ENCODE measurements at places on chromosomes 11 and 22. TPM values are rescaled to one million over a fixed set of nuclear protein-coding genes. Genes with fewer than 3 reads are reported as not detected.

DNA sequence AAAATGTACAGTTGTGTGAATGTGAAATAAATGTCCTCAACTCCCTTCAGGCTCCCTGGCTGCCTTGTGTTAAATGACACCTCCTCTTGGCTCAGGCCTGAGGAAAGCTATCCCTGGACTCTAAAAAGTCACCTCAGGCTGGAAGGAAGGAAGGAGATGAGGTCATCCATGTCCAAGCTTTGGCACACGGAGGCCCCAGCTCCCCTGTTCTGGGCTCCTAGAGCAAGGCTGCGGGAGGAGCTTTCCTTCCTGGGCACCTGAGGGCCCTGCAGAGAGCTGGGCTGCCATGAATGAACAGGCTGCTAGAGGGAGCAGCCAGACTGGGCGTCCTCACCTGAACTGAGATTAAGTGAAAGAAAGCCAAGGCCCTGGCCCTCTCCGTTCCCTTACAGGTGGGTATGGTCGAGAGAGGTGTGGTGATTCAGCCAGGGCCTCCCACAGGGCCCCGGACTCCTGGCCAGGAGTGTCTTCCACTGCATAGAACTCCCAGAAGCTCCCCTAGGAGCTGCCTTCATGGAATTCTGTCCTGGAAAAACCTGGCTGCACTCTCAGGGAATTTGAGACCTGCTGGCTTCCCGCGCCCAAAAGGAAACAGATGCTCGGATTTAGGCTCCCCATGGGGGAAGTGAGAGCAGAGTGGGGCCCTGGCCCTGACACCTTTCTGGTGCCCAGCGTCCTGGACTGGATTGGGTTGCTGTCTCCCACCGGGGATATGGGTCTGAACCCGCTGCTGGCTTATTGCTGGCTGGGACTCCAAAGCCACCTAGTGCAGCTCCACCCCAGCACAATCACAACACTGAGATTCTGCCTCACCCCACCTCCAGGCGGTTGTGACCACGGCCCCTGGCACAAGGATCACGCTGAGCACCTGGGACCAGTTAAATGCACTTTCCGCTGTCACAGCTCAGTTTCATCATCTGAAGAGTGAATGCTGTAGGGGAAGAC is 22.2 kb downstream of the MYBPC3 start:
- no peak for DNase-seq

DNA sequence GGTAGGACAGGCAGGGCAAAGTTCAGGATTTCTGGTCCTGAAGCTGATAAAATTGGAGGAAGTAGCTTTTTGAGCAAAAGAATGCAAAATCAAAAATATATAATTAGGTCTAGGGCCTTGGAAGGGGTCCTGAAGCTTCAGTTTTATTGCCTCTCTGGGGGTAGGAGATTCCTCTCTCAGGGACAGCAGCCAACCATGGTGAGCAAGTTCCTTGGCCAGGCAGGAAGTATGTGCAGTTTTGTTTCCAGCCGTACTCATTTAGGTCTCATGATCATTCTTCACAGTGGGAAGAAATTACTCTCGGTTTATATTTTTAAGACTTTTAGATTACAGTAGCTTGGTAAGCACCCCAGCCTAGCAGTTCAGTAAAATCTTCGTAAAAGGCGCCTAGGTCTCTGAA is 2.9 kb upstream of the RAB38 start:
- no peak for DNase-seq

DNA sequence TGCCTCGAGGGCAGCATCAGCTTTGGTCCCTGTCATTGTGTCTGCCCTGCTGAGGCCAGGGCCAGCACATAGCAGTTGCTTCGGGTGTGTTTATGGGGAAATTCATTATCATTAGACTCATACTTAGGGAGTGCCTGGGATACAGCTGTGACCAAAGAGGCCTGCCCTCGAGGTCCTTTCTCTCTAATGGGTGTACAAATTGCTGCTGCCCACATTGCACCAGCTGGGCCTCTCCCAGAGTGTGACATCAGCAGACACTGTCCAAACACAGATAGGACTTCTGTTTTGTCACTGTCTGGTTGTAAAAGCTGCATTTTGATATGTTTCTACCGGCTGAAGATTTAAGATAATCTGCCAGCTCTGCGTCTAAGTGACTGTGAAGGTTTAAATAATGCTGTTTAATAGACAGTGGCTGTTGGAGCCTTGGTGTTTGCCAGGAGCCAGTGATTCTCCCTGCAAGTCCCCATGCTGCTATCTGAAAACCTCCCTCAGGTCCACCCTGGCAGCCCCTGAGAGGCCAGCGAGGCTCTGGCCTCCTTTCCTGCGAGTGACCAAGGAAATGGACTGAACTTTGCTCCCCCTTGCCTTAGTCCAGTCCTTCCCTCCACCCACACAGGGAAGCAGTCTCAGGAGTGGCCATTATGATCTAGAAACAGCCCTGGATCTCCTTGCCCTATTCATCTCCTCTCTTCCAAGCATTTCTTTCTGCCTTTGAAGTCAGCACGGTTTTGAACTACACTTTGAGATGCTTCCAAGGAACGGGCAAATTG is 505.2 kb downstream of the TBC1D22A start:
- no peak for DNase-seq

GRCh38 chr11:44467413-44467812 is 98.0 kb upstream of the CD82 start:
- DNase-seq: no peak

DNA sequence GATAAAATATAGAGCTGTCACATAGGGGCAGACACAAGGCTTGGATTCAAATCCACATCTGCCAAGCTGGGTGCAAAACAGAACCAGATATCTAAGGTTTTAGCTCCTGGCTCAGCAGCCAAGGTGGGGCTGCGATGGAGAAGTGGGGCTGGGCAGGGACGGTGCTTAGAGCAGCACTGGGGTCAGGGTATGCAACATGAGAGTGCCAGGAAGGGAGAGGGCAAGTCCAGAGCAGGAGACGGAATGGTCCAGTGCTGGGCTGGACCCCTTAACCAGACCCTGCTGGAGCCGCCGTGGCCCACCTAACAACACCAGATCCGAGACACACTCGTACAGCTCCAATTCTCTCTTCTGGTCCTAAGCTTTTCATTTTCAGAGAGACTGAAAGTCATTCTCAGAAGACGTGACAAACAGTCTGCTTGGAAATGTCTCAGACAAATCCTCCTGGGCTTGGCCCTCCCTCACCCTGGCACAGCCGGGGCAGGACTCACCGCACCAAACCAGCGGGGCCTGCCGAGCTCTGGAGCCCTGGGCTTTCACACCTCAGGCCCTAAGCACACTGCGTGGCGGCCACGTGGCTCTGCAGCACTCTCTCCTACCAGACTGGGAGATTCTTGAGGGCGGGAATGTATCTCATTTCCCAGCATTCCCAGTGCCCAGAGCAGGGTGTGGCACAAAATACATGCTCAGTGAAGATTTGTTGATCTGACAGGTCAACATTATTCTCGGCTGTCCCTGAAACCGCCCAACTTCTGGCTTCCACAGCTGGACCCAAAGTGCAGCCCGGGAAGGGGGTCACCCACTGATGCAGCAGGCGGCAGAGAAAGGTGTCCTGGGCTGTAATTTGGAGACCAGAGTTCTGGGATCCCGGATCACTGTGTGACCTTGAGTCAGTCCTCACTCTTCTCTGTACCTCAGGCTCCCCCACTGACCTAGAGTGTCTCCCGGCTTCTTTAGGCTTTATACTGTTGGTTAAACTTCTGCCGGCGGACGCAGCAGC is 11.6 kb downstream of the LRRC32 start:
- DNase-seq: no peak

Gene MN1
- total RNA-seq: 0.05 TPM

- no peak for DNase-seq
These were observed 131.7 kb downstream of the GRIA4 start for GRCh38 chr11:105741488-105742020.

- DNase-seq: no peak
These were observed 2.7 kb downstream of the MAJIN start for GRCh38 chr11:64969209-64969608.

DNA sequence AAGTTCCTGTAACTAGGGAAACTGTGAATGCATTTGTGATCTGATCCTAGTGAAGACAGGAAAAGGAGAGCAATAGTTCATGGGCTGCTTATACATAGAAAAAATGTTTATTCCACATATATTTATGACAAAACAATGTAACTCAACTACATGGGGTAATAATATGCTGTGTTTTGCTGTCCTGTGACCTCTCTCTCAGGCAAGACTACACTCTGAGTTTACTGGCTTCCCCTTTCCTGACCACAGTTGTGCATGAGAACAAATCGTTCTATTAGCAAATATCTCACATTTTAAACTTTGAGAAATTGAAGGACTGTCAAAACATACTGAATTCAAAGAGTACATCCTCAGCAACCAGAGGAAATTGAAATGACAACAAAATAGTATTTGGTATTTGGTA is 161.9 kb upstream of the TRPC6 start:
- DNase-seq: no peak

DNA sequence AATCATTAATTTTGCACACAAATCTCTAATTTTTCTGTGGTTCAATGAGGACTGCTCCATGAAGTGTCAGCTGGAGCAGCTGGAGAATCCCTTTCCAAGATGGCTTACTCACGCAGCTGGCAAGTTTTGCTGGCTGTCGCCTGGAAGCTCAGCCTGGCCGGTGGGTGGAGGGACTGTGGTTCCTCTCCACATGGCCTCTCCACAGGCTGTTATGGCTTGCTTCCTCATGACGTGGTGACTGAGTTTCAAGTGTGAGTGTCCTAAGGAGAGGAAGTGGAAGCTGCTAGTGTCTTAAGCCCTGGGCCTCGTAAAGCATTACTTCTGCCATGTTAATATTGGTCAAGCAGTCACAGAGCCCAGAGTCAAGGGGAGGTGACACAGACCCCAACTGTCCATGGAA is 14.0 kb upstream of the NRIP3 start:
- no peak for DNase-seq

- DNase-seq: no peak
These were observed 428 bp downstream of the CDKN1C start for GRCh38 chr11:2885017-2885677.

DNA sequence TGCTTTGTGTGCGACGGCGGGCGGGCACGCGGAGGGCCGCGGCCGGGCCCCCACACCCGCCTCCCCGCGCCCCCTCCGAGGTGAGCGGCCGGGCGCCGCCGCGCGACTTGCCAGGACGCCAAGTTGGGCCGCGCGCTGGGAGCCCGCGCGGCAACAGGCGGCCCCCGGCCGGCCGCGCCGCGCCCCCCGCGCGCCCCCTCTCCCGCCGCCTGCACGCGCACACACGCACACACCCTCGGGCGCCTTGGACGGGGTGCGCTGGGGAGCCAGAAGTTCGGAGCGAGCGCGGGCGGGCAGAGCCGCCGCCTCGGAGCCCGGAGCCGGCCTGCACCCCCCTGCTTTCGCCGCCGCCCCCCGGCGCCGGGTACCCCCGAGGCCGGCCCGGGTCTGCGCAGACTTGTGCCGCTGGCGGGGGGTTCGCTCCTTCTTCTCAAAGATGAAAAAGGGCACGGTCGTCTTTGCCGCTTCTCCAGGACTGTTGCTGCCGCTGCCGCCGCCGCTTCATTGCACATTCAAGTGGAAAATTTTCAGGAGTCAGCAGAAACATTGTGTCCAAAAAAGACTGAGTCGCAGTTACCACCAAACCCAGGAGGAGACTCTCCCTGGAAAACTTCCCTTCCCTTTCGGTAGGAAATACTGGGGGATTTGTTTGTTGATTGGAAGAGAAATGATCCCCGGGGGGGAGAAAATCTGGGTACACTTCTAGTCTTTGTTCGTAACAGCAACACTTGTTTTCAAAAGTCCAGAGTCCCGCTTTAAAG is 895 bp downstream of the TEAD1 start:
- DNase-seq: no peak

Data from activated T-cell treated with anti-CD3 and anti-CD28 coated beads, Interleukin-2, amount 50 U/mL, for 4 hours (primary cell).